Uterus (tissue), 4 donors: ENCODE measurements at places on chromosomes 16 and 17.

DNA sequence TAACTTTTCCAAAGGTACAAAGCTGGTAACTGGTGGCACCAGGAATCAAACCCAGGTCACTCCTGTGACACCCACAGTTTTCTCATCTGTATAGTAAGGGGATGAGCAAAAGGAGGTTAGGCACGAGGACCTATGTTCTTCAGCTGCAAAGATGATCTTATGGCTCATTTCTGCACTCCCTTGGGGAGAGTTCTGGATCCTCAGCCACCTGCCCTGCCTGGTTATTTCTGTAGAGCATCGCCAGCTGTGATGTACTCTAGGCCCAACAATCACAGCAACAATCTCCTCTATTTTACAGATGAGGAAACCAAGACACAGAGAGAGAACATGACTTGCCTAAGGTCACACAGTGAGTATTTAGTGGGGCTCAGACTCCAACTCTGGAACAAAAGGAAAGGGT lies 5.4 kb upstream of the CPNE2 start:
- no peak overlapping the region for H3K4me3 ChIP-seq
- no peak for DNase-seq
- H3K36me3 ChIP-seq = no peaks in the 10 kb centered on the region
- H3K27me3 ChIP-seq = no peaks in the 10 kb centered on the region
- H3K4me1 ChIP-seq = peaks cover 5% of the 10 kb centered on the region
- no peak overlapping the region for H3K27ac ChIP-seq

DNA sequence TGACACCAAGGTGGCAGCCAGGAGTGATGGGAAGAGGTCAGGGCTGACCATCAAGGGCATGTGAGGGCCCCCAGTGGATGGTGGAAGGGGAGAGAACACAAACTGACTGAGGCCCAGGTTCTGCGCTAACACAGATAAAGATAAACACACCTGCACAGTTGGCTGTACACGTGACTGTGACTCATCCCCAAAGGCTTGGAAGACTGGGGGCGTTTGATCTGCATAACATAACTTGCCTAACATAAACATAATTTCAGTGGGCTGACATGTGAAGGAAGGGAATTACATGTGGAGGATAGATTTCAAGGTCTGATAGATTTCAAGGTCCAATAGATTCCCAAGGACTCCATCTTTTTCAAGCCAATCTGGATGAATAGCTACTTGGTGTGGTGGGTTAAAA lies 100.9 kb upstream of the TNRC6C start:
- DNase-seq = no peak
- no peak overlapping the region for H3K4me3 ChIP-seq
- no peaks in the 10 kb centered on the region for H3K4me1 ChIP-seq
- no peak overlapping the region for H3K27ac ChIP-seq
- no peaks in the 10 kb centered on the region for H3K36me3 ChIP-seq

DNA sequence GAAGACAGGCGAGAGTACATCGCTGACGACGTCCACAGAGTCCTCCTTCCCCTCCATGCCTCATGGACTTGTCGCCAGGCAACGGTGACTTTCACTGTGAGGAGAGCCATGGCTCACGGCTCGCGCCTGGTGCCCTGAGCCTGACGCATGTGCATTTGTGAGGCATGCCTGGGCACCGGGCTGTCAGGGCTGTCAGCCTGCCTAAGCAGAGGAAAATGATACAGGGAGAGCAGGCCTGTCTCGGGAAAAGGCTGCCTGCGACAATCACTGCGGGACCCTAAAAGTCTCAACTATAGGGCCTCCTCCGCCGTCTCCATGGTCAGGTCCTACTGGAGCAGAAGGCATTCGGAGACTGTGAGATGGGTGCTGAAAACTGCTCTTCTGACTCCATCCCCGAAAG lies 135.5 kb upstream of the WSB1 start:
- no peaks in the 10 kb centered on the region for H3K4me1 ChIP-seq
- no peak overlapping the region for H3K4me3 ChIP-seq
- no peaks in the 10 kb centered on the region for H3K36me3 ChIP-seq
- no peak overlapping the region for H3K27ac ChIP-seq
- no peak for DNase-seq

DNA sequence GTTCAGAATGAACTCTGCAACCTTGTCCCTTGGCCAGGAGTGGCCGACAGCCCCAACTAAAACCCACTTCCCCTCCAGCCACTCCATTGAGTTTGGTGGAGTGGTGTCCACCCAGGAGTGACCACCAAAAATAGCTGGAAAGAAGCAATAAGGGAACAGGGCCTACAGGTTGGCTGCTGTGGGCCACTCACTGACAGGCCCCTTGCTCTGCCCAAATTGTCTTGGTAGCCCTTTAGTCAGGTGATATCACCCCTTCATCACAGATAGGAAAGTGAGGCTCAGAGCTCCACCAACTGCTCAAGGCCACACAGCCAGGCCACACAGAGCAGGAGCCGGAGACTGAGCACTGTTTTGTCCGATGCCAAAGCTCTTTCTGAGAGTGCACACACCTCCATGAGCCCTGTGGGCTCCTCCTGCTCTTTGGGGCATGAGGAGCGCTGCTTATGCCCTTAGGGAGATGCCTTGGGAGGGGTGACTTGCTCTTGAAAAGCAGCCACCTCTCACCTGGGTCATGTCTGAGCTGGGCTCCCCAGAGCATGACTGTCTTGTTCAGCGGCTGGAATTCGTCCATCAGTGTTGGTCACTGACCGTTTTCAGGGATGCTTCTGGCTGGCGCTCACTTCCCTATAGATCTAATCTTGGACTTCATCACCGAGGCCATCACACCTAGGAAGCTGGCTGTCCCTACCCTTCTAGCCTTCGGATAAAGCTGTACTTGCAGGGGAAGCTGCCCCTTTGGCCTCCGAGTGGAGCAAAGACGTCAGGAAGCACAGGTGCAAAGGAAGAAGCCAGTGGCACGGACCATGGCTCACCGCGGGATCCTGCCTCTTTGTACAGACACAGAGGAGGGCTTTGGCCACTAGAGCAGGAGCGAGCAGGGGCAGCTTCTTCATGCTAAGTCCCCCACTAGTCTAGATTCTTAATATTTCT lies 186.0 kb upstream of the ZNF469 start:
- no peak overlapping the region for H3K27ac ChIP-seq
- DNase-seq = no peak
- no peak overlapping the region for H3K4me3 ChIP-seq
- no peaks in the 10 kb centered on the region for H3K4me1 ChIP-seq
- H3K27me3 ChIP-seq = no peaks in the 10 kb centered on the region

DNA sequence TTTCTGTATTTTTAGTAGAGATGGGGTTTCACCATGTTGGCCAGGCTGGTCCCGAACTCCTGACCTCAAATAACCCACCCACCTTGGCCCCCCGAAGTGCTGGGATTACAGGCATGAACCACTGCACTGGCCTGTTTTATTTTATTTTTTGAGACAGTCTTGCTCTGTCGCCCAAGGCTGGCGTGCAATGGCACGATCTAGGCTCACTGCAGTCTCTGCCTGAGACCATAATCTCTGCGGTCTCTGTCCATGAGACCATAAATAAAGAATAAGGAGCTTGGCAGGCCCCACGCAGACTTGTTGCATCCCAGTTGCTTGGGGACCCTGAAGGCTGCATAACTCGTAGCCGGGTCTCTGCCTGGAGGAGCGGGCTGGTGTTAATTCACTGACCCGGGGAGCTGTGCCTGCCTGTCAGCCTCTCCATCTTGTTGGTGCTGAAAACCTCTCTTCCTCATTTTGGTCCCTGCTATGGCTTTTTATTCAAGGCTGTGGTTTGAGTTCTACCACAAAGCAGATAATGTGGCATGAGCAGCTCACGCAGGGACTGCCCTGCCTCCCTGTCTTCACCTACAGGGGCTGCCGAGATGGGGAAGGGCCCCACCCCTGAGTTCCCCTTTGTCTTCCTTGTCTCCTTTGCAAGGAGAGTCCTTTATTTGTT lies 82.1 kb downstream of the MSI2 start:
- H3K36me3 ChIP-seq = no peaks in the 10 kb centered on the region
- DNase-seq = no peak
- H3K27me3 ChIP-seq = no peaks in the 10 kb centered on the region
- H3K4me3 ChIP-seq = no peak overlapping the region

DNA sequence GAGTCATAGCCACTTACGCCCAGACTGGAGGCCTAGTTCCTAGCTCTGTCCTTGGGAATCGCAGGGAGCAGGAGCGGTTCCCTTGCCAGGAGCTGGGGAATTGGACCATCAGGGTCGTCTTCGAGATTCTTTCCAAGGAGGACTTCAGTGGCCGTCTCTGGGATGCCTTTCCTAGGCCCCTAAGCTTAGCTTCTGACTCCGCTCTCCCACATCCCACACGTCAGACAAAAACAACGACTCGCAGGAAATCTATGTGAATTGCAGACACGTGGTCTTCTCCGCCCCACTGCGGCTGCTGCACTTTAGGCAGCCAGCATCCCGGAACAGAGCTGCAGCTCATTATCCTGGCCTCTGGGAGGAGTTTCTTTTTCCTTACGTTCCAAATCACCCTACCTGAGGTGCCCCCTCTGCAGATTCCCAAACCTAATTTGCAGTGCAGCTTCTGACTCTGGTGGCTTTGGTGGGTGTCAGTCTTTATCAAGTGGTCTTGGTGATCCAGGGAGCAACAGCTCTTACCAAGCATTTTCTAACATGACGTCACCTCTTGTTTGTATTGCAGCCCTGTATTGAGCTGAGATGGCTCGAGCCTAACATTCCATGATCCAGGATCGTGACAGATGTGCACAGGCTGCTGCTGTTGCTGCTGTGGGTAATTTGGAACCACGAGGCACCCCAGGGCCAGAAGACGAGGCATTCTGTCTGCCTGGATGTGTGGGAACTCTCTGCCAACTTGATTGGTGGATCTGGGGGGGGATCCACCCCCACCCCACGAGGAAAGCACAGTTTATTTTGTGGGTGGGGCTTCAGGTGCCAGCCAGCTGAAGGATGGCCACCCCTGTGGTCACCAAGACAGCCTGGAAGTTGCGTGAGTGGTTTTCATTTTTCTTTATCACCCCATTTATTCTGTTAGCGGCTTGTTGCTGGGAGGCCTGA lies 1.1 kb downstream of the KATNB1 start:
- no peaks in the 10 kb centered on the region for H3K27me3 ChIP-seq
- H3K36me3 ChIP-seq = no peaks in the 10 kb centered on the region
- peak overlapping the region; percentile 70 for H3K4me3 ChIP-seq
- no peaks in the 10 kb centered on the region for H3K4me1 ChIP-seq
- peak overlapping the region; percentile 70 for H3K27ac ChIP-seq
